ENCODE measurements at places on chromosomes 3 and 15.

DNA sequence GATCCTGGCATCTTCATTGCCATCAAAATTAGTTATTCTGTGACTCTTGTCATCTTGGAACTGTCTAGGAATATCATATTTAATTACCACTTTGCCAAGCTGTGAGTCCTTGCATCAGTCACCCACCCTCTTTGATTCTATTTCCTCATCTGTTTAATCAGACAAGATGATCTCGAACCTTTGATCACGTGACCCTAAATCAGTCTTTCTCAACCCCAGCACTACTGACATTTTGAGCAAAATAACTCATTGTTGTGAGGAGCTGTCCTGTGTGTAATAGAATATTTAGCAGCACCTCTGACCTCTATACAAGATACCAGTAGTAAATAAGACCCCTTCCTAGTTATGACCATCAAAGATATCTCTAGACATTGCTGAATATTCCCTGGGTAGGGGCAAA lies 343.4 kb upstream of the ARPP21 start:
- H3K27ac ChIP-seq = no peak overlapping the region
- no peaks in the 10 kb centered on the region for H3K27me3 ChIP-seq

GRCh38 chr15:100740138-100740537 lies 137.7 kb downstream of the ASB7 start:
- no peaks in the 10 kb centered on the region for H3K36me3 ChIP-seq
- DNase-seq = no peak
- H3K27me3 ChIP-seq = no peaks in the 10 kb centered on the region
- H3K27ac ChIP-seq = no peak overlapping the region

- no peaks in the 10 kb centered on the region for H3K27me3 ChIP-seq
- H3K27ac ChIP-seq = no peak overlapping the region
- no peaks in the 10 kb centered on the region for H3K36me3 ChIP-seq
- no peak overlapping the region for H3K4me3 ChIP-seq
These were observed 77.8 kb downstream of the NBEAL2 start for GRCh38 chr3:47057212-47057671.

DNA sequence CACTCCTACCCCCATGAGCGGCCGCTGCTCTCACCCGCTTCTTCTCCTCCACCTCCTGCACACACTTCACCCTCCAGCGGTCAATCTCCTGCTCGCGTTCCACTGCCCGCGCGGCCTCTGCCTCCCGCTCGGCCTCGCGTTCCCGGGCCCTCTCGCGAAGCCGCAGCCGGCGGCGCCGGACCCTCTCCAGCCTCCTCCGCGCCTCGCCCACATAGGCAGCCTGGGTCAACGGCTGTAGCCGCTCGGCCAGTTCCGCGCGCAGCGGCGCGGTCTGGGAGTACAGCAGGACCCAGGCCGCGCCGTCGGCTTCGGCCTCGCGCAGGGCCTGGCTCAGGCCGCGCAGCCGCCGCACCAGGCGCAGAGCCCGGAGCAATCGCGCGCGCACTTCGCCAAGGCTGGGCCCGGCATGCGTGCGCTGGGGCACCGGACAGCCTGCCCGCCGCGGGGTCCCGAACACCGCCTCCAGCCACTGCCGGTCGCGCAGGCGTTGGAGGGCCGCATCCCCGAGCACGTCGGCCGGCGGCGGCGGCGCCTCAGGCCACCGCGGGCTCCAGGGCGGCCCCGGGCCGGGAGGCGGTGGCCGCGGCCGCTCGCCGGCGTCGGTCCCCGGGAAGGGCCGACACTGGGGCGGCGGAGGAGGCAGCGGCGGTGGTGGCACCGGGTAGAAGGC lies 595 bp downstream of the PDCD7 start:
- H3K27ac ChIP-seq = peak overlapping the region; percentile 95
- DNase-seq = peak; percentile 74
- H3K4me1 ChIP-seq = peaks cover 6% of the 10 kb centered on the region

DNA sequence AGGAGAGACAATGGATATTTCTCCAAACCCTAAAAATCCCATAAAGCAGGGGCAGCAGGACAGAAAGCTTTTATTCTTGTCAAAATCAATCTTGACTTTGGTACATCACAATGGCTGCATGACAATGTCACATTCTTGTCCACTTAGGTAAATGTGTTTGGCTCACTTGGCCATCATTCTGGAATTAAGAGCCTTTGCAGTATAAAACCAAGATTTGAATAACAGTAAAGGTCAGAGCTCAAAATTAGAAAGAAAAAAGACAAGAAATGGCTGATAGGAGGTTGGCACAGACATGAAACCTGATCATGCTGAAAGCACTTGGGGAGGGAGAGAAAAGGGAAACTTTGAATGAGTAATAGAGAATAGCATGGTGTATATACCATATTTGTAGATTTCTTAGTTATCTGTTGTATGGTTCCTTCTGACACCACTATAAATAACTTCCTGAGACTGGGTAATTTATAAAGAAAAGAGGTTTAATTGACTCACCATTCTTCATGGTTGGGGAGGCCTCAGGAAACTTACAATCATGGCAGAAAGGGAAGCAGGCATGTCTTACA lies 158.5 kb upstream of the SGO1 start:
- H3K27ac ChIP-seq = no peak overlapping the region
- H3K27me3 ChIP-seq = no peaks in the 10 kb centered on the region
- H3K36me3 ChIP-seq = no peaks in the 10 kb centered on the region
- no peak overlapping the region for H3K4me3 ChIP-seq
- DNase-seq = no peak
- H3K4me1 ChIP-seq = peaks cover 3% of the 10 kb centered on the region

DNA sequence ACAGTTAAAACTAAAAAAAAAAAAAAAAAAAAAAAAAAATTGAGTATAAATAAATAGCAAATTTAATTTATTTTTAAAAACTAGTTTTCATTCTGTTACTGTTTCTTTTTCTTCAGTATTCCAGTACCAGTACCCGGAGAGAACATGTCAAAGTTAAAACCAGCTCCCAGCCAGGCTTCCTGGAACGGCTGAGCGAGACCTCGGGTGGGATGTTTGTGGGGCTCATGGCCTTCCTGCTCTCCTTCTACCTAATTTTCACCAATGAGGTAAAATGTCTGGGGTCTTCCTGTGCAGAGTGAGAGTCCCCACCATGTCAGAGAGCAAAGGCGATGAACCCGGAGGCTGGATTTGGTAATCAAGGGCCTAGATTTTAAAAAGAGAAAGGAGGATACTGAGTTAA lies 4.4 kb downstream of the TMEM43 start:
- H3K27ac ChIP-seq = no peak overlapping the region
- no peak for DNase-seq
- H3K4me3 ChIP-seq = no peak overlapping the region
- no peaks in the 10 kb centered on the region for H3K36me3 ChIP-seq
- H3K4me1 ChIP-seq = peaks cover 9% of the 10 kb centered on the region

GRCh38 chr15:92034227-92034626 lies 180.7 kb downstream of the SLCO3A1 start:
- no peak overlapping the region for H3K27ac ChIP-seq
- H3K36me3 ChIP-seq = no peaks in the 10 kb centered on the region
- no peak for DNase-seq
- peaks cover 19% of the 10 kb centered on the region for H3K27me3 ChIP-seq
- H3K4me3 ChIP-seq = no peak overlapping the region
- peaks cover 4% of the 10 kb centered on the region for H3K4me1 ChIP-seq

- no peaks in the 10 kb centered on the region for H3K27me3 ChIP-seq
- no peaks in the 10 kb centered on the region for H3K36me3 ChIP-seq
- DNase-seq = peak; percentile 45
- H3K4me1 ChIP-seq = no peaks in the 10 kb centered on the region
- no peak overlapping the region for H3K27ac ChIP-seq
These were observed 147.6 kb upstream of the HACD2 start for GRCh38 chr3:123732447-123732846.

GRCh38 chr3:144242747-144243146 lies 271.1 kb downstream of the DIPK2A start:
- H3K27me3 ChIP-seq = no peaks in the 10 kb centered on the region
- no peak overlapping the region for H3K27ac ChIP-seq
- no peaks in the 10 kb centered on the region for H3K36me3 ChIP-seq

DNA sequence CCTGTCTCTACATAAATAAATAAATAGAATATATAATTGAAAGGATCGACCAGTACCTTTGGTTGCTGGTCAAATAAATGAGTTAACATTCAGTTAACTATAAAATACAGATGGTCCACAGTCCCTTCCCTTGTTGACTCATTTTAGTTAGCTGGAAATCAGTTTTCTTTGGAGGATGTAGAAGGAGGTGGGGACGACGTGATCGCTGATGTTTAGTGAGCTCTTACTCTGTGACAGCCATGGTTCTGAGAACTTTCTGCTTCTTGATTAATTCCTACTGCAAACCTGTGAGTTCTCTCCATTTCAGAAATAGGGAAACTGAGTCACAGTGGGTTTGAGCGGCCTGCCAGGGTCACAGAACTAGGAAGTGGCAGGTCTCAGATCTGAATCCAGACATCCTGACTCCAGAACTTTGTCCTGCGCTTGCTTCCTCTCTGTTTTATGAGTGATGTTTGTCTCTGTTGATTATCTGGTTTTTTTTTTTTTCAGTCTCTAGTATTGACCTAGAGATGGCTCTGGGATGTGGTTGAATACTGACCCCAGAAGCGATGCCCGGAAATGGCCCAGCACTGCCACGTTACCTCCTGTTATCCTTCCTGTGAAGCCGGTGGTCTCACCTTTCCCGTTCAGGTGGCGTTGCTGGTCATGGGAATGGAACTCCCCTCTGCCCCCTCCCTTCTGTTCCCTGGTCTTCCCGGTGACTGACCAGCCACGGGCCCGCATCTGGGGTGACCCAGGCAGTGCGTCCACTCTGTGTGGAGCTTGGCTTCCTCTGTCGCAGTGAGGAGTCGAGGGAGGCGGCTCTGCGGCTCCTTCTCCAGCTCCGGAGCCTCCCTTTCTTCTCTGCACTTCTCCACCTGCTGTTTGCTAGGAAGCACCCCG lies 18.2 kb downstream of the SYNM start:
- peak overlapping the region; percentile 88 for H3K27ac ChIP-seq
- H3K27me3 ChIP-seq = no peaks in the 10 kb centered on the region
- no peaks in the 10 kb centered on the region for H3K36me3 ChIP-seq
- no peak for DNase-seq

GRCh38 chr3:183698756-183699155 lies 1.2 kb downstream of the YEATS2 start:
- peaks cover 21% of the 10 kb centered on the region for H3K4me1 ChIP-seq
- no peaks in the 10 kb centered on the region for H3K36me3 ChIP-seq
- DNase-seq = peak; percentile 30
- peak overlapping the region; percentile 96 for H3K27ac ChIP-seq
- peak overlapping the region; percentile 97 for H3K4me3 ChIP-seq
- no peaks in the 10 kb centered on the region for H3K27me3 ChIP-seq

GRCh38 chr3:181948286-181948685 lies 236.6 kb downstream of the SOX2 start:
- H3K27me3 ChIP-seq = no peaks in the 10 kb centered on the region
- peaks cover 3% of the 10 kb centered on the region for H3K4me1 ChIP-seq
- no peak overlapping the region for H3K4me3 ChIP-seq
- peak; percentile 28 for DNase-seq

- no peaks in the 10 kb centered on the region for H3K36me3 ChIP-seq
- H3K4me1 ChIP-seq = peaks cover 10% of the 10 kb centered on the region
- H3K27ac ChIP-seq = no peak overlapping the region
- DNase-seq = no peak
These were observed 32.3 kb downstream of the CASR start for GRCh38 chr3:122215592-122216298.

GRCh38 chr3:153138276-153139210 lies 23.5 kb upstream of the RAP2B start:
- peaks cover 10% of the 10 kb centered on the region for H3K4me1 ChIP-seq
- H3K4me3 ChIP-seq = no peak overlapping the region
- DNase-seq = peak; percentile 89
- no peaks in the 10 kb centered on the region for H3K36me3 ChIP-seq
- no peaks in the 10 kb centered on the region for H3K27me3 ChIP-seq

- H3K4me3 ChIP-seq = no peak overlapping the region
- no peak for DNase-seq
- no peaks in the 10 kb centered on the region for H3K4me1 ChIP-seq
- H3K27ac ChIP-seq = peak overlapping the region; percentile 7
- no peaks in the 10 kb centered on the region for H3K36me3 ChIP-seq
These were observed 15.5 kb upstream of the PLA2G4E start for GRCh38 chr15:42036112-42036905.

- H3K27ac ChIP-seq = no peak overlapping the region
- no peaks in the 10 kb centered on the region for H3K36me3 ChIP-seq
- DNase-seq = peak; percentile 81
- H3K27me3 ChIP-seq = no peaks in the 10 kb centered on the region
- H3K4me1 ChIP-seq = peaks cover 8% of the 10 kb centered on the region
These were observed 61.6 kb downstream of the TPRG1 start for GRCh38 chr3:189233225-189233858.

GRCh38 chr15:91151781-91152563 lies 51.9 kb downstream of the SV2B start:
- no peaks in the 10 kb centered on the region for H3K4me1 ChIP-seq
- H3K36me3 ChIP-seq = no peaks in the 10 kb centered on the region
- DNase-seq = no peak
- H3K4me3 ChIP-seq = no peak overlapping the region
- H3K27me3 ChIP-seq = peaks cover 10% of the 10 kb centered on the region

DNA sequence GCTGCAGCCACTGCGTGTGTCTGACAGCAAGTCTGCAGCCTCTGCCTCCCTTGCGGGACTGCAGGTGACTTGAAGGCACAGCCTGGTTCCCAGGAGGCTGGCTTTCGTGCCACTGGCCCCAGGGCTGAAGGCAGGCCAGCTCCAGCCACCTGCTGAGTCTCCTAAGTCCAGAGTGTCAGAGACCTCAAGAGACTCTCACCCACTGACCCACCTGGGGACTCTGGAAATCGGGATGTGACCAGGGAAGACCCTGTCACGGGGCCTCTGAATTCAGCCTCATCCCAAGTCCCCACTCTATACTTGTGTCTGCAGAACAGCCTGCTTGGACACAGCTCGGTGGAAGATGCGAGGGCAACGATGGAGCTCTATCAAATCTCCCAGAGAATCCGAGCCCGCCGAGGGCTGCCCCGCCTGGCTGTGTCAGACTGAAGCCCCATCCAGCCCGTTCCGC lies 16.3 kb downstream of the ISG20 start:
- H3K27me3 ChIP-seq = no peaks in the 10 kb centered on the region
- H3K4me1 ChIP-seq = no peaks in the 10 kb centered on the region
- no peak overlapping the region for H3K4me3 ChIP-seq

DNA sequence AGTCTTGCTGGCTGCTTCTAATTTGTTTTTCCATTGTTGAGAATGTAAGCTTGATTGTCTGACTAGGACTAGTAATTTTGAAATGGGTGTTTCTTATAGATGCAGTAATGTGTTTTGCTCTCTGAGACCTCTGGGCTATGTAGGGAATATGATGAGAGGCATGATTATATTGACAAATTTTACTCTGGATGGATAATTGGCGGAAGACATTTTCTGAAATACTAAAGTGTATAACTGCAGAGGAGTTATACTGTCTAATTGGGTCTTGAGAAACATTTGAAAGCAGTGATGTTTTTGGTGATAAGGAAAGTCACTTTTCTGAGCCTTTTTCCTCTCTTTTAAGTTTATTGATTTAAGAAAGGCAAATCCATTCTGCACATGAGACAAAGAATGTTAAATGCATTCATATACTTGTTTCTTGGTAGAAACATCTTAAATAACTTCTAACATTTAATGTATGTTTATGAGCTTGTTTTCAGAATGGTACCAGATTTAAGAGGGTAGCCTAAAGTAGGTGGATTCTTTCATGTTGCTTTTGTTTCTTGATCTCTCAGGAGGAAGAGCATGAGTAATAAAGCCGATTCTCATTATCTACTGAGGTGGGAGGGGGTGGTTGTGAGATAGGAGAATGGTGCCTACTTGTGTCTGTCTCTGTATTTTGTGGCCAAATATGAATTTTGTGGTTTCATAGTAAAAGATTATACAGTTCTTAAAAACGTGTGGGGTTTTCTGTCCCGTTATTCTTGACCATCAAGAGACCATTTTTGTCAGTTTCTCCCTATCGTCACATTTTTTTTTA lies 2.0 kb downstream of the ATP2C1 start:
- no peaks in the 10 kb centered on the region for H3K27me3 ChIP-seq
- H3K4me1 ChIP-seq = peaks cover 3% of the 10 kb centered on the region
- H3K27ac ChIP-seq = peak overlapping the region; percentile 98
- DNase-seq = no peak
- H3K4me3 ChIP-seq = peak overlapping the region; percentile 76
- H3K36me3 ChIP-seq = no peaks in the 10 kb centered on the region

Measured in hepatocyte (in vitro differentiated cells).